ENCODE measurements at places on chromosomes 2 and 18.

GRCh38 chr2:207546822-207547221 lies 17.1 kb downstream of the CREB1 start:
- no peak for DNase-seq

- DNase-seq: no peak
Measured at GRCh38 chr2:37829616-37830395, 95.3 kb upstream of the RMDN2 start.

DNA sequence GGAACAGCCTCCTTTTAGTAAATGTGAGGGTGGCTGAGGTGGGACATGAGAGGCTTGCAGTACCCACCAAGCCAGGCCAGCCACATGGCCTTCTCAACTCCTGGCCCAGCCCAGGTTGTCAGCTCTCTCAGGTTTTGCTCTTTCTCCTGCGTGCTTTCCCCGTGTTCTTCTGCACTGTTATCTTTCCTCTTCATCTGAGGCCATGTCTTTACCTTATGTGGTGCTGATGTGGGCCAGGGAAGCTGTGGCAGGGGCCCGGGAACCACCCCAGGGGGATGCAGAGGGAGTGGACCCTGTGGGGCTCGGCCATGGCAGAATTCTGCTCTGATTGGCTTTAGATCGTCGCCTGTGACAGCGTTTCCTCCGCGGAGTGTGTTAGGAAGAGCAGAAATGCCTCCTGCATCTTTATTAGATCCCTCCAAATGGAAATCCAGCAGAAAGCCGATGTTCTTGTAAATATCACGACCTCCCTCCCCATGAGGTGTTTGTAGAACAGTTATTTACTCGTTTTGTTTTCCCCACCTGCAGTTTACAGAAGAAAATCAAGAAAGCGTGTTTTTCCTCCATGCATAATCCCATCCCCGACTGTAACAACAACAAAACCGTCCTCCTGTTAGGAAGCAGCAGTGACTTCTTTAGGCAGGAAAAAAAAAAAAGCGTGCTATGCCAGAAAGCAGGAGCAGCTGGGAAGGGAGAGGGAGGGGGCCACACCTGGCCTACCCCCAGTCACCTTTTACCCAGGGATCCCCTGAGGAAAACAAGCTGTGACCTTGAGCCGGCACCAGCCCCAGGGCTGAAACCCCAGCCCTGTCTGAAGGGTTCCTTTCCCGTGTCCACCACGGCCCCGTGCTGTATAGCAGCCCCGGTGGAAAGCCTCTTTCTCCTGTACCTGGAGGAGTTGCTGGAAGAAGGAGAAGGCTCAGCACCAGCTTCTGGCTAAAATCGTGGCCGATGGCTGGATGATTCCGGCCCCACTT lies 54.8 kb downstream of the HPCAL1 start:
- no peak for DNase-seq

DNA sequence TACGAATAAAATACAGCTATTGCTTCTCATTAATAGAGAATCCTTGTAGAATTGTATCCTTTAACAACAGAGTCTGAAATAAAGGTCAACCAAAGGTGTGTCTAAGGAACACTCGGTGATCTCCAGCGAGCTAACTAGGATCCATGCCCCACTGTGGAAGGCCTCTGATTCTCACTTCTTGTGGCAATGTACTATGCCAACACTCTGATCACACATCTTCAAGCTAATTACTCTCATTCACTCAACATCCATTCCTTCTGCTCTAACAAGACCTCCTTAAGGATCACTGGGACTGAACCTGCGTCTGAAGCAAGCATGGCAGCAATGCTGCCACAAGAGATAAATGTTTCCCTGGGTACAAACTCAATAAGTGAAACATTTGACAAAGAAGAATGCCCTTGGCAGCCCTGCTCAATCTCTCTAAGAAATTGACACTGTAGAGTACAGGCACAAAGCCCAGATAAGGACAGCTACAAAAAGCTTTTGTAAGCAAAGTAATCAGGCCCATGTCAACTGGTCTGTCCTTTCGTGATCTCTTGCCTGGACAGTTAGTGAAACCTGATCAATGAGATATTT lies 74.6 kb upstream of the PARD3B start:
- DNase-seq: no peak

DNA sequence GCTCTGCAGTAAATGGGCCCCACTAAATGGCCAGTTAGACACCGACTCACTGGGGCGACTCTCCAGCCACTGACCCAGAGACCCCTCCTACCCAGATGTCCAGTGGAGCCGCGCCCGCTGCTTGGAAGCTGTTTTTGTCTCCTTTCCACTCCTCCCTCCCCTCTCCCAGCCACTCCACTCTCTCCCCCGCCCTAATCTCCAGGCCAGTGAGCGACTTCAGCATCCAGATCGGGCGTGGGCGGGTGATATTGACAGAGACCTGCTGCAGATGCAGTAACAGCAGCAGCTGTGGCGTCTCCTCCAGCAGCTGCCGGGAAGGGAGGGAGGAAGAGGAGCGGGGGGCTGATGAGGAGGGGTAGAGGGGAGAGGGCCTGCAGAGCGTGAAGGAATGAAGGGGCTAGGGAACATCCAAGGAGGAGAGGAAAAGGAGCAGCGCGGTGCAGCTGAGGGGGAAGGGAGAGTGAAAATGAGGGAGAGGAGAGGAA lies at the start of gene SCN7A:
SCN7A (minus strand) TSS at position 110 of the 485 bp plus-strand sequence. CDS start 16,553 bp downstream, outside the sequence.
- no peak for DNase-seq

DNA sequence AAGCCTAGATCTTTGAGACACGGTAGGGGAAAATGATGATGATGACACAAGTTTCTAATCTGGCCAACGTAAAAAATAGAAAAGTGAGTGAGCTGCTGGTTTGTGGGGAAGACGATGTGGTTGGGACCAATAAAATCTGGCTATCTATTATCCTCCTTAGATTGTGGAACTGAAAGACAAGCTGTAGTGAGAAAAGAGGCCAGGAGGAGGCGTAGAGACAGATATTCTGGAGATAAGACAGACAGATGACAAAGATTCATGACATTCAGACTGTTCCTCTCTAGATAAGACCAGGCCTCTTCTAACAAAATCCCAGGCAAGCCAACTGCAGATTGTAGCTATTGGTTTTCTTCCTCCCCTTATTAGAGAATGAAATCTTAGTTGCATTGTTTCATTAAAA lies 376.3 kb upstream of the UBE2E3 start:
- DNase-seq: peak; percentile 4

DNA sequence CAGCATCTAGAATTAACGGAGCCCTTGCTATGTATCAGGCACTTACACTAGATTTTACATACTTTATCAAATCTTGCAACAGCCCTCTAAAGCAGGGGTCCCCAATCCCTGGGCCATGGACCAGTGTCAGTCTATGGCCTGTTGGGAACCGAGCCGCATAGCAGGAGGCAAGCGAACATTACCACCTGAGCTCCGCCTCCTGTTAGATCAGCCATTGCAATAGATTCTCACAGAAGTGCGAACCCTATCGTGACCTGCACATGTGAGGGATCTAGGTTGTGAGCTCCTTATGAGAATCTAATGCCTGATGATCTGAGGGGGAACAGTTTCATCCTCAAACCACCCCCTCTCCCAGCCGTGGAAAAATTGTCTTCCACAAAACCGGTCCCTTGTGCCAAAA lies 13.4 kb downstream of the DNAJB2 start:
- no peak for DNase-seq

GRCh38 chr2:195594248-195594647 lies 62.8 kb upstream of the SLC39A10 start:
- peak; percentile 60 for DNase-seq

DNA sequence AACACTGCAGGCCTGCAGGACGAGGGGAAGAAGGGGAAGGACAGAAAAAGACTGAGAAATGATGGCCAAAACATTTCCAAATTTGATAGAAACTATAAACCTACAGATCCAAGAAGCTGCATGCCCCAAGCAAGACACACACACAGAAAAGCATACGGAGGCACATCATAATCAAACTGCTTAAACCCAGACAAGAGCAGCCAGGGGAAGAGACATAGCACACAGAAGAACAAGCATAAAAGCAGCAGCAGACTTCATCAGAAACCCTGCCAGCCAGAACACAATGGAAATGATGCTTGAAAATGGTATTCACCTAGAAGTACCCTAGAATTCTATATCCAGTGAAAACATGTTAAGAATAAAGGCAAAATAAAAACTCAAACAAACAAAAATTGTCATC lies 57.2 kb upstream of the RNU4ATAC start:
- no peak for DNase-seq

- DNase-seq: peak; percentile 40
Measured at GRCh38 chr2:28956415-28956826, 24.7 kb upstream of the TOGARAM2 start.

GRCh38 chr2:72191441-72191840 lies 43.8 kb upstream of the CYP26B1 start:
- DNase-seq: no peak
